ENCODE measurements at places on chromosomes 6 and 20.

DNA sequence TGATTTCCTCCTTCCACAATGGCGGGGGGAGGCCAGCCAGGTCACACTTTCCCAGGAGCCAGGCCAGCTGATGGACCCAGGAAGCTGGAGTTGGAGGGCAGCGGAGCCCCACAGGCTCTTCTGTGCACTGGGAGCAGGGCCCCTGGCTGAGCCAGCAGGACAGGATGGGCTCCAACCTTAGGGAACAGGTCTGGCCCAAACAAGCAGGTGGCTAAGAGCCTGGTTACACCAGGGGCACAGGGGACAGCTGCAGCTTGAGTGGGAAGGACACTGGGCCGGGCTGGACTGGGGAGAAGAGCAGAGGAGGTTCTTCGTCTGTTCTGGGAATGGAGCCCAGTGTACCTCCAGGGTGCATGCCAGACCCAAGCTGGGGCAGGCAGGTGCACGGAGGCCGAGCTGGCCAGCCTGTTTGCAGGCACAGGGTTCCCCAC lies 102.3 kb downstream of the DLL1 start:
- peak; percentile 37 for DNase-seq

GRCh38 chr6:41545247-41545702 lies 906 bp upstream of the FOXP4 start:
- no peak for DNase-seq

DNA sequence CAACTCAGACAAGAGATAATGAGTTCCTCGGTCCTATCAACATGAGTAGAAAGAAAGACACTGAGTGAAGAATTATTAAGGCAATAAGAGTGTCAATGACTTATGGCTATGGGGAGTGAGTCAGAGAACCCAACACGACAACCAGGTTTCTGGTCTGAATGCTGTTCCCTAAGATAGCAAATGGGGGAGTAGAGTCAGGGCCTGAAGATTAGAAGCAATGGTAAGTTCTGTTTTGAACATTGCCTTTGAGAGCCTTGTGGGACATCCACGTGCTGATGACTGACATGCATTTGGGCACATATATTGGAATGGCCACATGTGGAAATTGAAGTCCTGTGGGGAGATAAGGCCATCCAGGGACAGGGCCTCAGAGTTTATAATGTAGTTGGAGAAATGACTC lies 254.4 kb upstream of the TCF21 start:
- DNase-seq = no peak

DNA sequence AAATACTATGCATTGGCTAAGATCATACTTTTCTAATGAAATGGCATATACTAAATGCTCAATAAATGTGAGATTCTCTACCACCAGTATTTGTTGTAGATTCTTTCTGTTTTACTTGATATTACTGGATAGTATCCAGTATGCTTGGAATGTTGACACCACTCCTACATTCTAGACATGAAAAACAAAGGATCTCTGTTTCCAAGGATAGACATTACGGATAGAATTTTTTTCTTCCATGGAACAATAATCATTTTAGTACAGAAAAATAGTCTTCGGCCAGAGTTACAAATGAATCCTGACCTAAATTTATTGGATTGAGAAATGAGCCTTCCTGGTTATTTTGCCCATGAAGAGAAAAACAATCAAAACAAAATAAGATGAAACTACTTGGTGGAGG lies 258.2 kb upstream of the NT5E start:
- no peak for DNase-seq

DNA sequence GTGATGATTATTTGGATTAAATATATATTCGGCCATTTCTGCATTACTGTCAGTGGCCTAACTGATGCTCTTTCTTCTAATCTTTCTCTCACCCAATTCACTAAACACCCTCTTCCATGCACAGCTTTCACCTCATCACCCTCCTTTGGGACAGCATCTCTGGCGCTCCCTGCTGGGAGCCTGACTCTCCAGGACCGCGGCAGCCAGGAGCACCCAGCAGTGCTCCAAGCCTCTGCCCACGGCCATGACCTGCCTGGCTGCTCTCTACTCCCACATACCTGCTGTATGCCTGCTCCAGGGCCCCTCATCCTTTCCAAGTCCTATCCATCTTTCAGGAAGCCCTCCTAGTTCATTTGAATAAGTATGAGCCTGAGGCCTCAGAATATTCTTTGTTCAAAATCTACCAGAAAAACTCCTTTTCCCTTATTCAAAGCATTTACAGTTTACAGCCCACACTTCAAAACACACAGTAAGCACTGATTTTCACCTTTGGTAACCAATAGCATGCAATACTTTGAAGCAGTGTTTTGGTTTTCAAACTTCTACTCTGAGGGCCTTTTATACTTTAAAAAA lies 15.2 kb downstream of the CTCFL start:
- no peak for DNase-seq

- DNase-seq = no peak
Measured at GRCh38 chr6:54248319-54248718, 59.9 kb upstream of the TINAG start.

DNA sequence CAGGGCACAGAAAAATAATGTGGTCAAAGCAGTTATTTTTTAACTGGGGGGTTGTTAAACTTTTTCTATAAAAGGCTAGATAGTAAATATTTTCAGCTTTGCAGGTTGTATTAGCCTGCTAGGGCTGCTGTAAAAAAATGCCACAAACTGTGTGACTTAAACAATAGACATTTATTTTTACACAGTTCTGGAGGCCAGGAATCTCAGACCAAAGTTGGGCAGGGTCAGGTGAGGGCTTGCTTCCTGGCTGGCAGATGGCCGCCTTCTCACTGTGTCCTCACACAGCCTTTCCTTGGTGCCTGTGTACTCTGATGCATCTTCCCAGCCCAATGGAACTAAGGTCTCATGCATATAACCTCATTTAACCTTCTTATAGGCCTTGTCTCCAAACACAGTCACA lies 294.7 kb downstream of the PTPRT start:
- no peak for DNase-seq

DNA sequence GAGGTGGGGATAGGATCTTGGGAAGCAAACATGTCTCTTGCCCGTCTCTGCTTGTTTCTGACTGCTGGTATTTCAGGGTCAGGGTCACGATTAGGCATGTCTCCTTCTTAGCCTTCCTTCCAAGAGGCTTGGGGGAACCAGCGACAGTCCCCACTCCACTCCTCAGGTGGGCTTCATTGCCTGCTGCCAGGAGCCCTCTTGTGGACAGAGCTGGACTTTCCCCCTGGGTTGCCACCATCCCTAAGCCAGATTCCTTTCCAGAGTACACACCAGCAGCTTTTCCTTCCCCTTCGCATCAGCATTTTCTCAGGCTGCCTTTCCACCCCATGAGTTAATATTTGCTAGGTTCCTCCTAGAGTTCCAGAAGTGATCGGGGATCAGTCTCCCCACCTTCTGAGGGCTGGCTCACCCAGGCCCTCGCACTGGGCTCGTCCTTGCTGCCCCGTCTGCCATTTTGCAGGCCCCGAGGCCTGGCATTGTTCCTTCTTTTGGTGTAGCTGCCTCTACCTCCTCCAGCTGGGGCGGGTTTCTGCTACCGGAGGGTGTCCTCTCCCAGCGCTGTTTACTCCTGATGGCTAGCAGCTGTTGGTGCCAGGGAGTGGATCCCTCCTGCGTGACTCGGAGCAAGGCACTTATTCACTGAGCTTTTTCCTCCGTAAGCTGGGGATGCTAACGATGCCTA lies 8.8 kb upstream of the C20orf144 start:
- peak; percentile 80 for DNase-seq

GRCh38 chr6:111761783-111762312 lies 111.4 kb downstream of the FYN start:
- DNase-seq = no peak

DNA sequence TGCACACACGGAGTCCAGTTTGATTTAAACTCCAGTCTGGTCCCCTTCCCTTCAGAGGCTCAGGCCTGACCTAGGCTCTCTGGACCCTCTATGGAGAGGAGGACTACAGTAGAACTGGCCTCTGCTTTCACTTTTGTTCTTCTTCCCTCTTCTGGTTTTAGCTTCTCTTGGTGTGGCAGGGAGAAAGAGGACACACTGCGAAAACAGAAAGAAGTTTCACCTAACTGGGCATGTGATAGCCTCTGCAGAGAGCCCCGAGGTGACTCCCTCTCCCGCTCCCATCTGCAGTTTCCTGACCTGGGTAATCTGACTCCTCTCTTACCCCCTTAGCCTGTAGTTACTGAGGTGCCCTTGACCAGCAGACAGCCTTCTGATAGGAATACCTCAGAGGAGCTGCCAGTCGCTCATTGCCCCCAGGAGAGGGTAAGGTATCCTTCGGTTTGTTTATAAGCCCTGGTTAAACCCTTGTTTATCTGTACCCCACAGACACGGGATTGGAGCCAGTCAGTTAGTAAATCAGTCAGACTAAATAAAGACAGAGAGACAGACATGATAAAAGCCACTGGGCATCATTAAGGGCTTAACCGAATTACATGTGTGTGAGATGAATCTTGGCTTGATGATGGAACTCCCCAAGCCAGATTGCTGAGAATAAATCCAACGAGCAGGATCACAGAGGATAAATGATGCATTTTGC lies 12.0 kb upstream of the DTNBP1 start:
- no peak for DNase-seq

- no peak for DNase-seq
Measured at GRCh38 chr6:168865-169455, 123.3 kb upstream of the DUSP22 start.

- no peak for DNase-seq
Measured at GRCh38 chr6:163513570-163514166, 99.2 kb downstream of the QKI start.

DNA sequence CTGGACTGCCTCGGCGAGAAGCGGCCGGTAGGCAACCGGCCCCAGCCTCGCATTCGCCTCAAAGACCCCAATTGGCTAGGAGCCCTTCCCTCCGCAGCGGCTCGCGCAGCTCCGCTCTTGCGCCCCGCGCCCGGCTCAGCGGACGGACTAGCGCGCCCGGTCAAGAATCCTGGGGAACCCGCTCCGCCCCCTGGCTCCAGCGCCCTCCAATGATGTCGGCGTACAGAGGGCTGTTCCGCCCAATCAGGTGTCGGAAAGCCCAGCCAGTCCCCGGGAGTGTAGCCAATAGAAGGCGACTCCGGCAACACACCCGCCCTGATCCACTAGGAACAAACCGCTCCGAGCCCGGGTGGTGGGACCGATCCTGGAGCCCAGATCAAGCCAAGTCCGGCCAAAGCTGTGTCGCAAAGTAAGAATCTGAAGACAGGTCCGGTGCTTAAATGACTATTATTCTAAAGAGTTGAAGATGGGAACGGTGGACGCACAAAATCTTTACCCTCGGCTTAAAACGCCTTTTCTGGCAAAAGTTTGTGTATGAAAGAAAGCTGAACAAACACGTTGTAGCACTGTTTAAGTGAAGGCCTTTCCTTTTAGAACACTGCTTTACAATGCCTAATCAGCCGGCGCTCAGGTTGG lies 132.2 kb downstream of the OGFRL1 start:
- peak; percentile 95 for DNase-seq

DNA sequence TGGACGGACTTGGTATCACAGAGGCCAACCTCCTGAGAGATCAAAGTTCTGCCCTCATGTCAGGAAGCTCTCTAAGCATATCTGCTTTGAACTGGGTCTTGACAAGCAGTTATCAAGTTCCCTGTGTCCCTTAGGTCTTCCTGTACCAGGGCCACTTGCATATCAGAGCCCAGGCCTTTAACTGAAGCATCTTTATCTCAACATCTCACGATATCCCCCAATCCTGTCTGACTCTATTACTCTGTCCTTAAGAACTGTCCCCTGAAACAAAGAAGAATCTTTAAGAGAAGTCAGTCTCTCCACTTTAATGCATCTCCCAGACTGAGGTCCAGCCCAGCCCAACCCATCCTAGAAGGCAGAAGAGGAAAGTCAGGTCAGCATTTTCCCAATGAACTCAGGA lies 8.2 kb downstream of the MAS1L start:
- DNase-seq = no peak

DNA sequence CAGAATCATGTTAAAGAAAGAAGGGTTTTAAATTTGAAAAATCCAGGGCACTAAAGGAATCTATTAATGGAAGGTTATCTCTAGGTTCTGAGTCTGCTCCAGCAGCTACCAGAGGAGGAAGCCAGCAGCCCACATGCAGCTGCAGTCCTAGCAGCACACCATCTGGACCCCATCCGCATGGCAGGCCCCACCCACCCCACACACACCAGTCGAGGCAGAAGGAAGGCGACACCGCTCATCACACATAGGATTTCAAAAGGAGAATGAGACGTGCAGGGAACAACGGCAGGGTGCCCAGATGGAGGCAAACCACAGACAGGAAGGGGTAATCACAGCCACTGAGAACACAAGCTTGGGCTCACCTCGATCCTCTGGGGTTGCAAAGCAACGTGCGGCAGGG lies 78.9 kb downstream of the GINS1 start:
- no peak for DNase-seq

DNA sequence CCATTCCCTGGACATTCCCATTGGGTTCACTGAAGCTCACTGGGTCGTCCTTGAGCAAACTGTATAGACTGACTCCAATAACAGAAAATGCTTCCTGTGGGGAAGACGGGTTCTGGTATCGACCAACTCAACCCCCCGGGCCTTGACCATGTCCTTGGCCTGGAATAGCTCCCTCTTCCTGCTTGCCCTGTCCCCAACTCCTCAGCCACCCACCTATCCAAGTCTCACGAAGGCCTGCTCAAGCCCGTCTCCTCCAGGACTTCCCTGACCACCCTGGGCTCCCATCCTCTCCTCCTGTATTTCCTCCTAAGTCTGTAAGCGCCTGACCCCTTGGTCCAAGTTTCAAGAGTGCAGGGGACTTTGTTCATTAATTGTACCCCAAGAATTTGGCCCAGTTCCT lies 2.8 kb upstream of the HMGA1 start:
- peak; percentile 43 for DNase-seq

GRCh38 chr20:60804918-60805630 lies 447.0 kb upstream of the CDH4 start:
- DNase-seq = no peak

DNA sequence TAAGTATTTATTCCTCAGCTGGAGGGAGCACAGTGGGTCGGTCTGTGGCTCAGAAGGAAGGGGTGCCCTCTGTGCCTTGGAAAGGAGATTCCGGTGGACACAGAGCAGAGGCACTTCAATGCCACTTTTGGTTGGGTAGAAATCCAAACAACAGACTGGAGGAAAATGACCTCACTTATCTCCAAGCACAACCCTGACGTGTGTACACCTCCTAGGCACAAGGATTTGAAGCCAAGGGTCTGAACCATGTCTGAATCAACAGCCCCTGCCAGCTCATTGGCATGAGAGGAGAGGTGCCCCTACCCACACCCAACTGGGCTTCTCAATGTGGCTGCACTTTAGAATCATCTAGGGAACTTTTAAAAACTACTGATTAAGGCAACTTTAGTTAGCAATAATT lies 13.4 kb downstream of the CD24 start:
- no peak for DNase-seq

DNA sequence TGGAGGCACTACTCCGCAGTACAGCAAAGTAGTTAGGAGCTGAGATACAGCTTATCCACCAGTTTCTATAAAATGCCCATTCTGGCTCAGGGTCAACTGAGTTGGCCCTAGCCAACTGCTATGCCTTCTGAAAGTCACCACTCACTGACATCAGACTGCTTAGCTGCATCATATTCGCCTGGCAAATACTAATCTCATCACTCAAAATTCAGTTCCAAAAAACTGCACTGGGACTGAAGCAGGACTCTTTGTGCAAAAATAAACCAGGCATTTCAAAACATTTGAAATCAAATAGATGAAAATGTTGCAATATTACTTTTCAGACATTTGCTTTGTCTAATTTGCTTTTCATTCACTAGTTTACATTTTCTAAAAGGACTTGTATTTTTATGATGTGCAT lies 230.0 kb downstream of the ALDH8A1 start:
- DNase-seq = no peak

Data from ecto neural progenitor cell (in vitro differentiated cells).